8988T (cell line): ENCODE measurements at places on chromosomes 11 and 22.

DNA sequence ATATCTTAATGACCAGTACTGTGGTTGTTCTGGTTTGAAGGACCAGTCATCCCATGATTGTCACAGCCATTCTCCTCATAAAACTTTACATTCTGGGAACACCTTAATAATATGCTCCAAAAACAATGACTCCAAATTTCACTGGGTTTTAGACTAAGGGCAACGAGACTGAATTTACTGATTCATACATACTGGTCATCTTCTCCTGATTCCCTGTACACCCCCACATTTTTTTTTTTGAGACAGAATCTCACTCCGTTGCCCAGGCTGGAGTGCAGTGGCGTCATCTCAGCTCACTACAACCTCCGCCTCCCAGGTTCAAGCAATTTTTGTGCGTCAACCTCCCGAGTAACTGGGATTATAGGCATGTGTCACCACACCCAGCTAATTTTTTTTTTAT lies 78.9 kb downstream of the GAB2 start:
- DNase-seq = no peak

DNA sequence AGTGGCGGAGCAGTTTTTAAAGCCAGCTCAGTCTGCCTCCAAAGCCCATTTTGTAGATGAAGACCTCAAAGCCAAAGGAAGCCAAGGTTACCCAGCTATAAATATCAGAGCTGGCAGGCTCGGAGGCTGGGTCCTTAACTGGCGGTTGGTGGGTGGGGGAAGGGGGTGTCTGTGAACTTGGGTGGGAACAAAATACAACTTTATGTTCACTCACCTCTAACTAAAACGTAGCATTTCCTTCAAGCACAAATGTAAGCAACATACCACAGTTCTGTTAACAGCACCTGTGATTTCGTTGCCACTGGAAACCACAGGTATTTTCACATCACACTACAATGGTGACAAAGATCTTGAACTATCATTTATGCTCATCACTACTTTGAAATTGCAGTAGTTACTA lies 99.7 kb upstream of the SYT13 start:
- DNase-seq = no peak

DNA sequence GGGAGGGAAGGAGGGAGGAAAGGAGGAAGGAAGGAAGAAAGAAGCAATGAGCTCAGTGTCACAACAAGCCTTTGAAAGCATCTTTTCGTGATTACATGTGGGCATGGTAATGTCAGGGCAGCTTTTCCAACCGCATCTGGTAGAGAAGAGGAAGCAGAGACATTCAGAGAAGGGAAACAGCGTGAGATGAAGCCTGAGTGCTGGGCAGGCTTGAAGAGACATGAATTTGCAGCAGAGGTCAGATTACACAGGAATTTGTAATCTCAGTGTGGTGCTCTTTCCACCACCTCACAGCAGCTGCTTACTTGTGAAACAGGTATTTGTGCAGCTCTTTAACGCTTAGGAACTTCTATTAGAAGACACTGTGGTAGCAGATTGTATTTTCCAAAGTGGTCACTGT lies 289.5 kb upstream of the C11orf87 start:
- no peak for DNase-seq

GRCh38 chr11:124467381-124467927 lies 22.0 kb upstream of the OR8B8 start:
- no peak for DNase-seq

- DNase-seq = no peak
Measured at GRCh38 chr11:99687320-99687719, 666.6 kb downstream of the CNTN5 start.
